ENCODE measurements at places on chromosomes 3 and 15.
A peak's percentile ranks its signal among the peaks of the same experiment; 100 is the strongest.

DNA sequence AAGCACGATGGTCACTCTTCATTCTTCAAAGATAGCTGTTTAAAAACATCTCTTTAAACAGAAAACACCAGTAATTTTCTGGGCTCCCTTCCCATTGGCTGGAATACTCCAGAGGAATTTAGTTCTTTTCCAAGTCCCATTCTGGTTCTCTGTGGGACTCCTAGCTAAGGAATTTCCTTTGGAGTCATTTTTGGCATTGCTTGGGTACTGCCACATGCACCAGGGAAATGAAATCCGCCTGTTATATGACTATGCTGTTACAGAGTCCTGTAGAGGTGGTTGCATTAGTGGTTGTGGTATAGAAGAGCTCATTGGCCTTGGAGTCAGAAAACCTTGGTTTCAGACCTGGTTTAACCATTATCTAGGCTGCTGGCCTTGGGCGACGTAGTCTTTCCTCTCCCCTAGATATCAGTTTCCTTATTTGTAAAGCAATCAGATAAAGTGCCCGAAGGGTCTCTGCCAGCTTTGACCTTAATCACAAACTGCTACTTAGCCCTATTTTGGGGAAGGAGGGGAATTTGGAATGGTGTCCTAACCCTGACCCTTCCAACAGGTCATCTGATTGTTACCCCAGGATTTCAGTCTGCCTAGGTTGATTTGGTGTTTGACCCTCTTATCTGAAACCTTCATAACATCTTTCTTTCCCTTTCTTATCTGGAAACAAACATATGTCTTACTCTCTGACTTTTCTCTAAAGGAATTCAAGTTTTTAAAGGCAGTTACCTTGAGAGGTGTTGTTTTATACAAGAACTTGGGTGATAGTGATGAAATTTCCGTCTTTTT is 13.4 kb downstream of the RTP1 start:
- DNase-seq: no peak

DNA sequence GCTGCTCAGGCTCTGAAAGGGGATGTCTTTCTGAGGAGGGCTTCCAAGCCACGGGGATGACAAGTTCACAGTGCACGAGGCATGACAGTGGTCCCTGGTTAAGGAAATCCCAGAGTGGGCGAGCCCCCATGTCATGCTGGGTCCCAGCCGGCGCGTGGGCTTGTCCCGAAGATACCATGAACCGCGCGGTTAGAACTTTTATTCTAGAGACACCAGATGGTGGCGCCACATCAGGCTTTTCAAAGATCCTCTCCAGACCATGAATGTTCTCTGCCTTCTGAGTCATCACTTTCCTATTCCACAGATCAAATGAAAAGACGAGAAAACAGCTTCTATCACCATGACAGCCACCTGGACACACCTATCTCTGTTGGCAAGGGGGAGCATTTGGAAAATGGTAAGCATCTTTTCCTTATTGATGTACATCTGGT is 227.8 kb upstream of the LYSMD4 start:
- no peak for DNase-seq

- no peak for DNase-seq
These were observed 5.2 kb upstream of the EBLN2 start for GRCh38 chr3:73056014-73056844.

DNA sequence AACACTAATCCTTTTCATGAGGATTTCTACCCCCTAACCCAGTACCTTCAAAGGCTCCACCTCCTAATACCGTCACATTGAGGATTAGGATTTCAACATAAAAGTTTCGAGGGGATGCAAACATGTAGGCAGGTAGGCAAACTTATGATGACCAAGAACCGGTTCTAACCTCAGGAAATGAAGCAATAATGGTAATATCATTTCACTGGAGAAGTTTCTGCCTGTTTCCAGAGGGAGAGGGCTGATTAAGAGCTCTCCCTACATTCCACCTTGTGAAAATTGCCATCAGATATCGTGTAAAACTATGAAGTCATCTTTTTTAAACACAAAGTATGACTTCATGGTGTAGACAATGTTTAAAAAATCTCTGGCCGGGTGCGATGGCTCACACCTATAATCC is 31.6 kb downstream of the NKIRAS1 start:
- DNase-seq: no peak

GRCh38 chr3:88307666-88308065 is 157.9 kb downstream of the C3orf38 start:
- DNase-seq: peak; percentile 57

DNA sequence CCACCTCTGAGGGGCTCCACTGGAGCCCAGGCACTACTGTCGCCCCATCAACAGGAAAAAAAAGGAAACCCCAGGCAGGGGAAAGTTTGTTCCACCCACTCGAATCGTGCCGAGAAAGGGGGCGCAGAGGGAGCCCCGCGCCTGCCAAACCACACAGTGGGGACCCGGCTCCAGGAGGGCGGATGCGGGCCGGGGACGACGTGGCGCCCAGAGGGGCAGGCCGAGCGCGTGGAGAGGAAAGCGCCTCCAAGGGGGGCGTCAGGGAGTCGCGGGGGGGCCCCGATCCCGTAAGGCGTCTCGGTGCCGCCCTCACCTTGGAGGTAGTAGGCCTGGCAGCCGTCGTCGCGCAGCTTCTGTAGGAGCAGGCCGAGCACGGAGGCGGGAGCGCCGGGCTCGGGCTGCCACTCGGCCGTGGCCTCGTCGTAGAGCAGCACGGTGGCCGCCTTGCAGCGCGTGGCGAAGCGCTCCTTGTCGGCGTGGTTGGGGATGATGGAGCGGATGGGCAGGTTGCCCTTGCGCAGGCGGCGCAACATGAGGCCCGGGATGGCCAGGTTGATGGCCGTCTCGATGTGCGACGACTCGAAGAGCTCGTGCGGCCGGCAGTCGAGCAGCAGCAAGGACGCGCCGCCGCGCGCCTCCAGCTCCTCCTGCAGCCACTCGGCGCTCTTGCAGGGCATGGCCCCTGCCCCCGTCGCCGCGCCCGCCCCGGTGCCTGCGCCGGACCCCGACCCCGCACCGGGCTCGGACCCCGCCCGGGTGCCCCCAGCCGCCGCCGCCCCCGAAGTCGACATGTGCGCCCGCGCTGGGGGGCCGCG is 627 bp downstream of the DUSP7 start:
- DNase-seq: no peak

DNA sequence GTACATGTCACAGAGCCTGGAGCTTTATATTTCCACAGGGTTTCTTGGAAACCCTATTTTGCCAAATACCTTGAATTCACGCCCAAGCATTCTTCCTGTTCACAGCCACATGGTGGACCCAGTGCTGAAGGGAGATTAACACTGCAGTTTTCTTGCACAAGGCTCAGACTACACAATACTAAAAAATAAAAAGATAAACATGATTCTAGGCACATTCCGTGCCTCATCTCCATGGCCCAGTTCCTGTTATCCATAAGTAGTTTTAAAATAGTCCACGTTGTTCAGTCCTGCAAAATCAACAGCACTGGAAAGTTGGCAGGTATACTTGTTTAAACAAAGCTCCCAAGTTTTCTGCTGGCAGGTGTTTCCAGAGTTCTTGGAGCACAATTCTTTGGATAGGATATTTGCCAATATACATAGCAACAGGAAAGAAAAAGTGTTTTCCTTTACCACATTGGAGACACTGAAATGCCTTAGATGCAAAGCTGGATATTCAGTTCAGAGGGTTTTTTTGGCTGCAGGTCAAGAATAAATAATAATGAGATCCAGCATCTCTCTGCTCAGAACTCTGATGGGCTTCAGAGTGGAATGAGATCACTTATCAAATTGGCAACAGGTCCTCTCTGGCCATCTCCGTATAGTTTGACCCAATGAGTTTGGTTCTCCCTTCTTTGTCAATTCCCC is 88.1 kb upstream of the TGFBR2 start:
- no peak for DNase-seq

GRCh38 chr3:122217901-122218300 is 34.4 kb downstream of the CASR start:
- DNase-seq: no peak

GRCh38 chr15:101242160-101242998 is 9.5 kb downstream of the CHSY1 start:
- no peak for DNase-seq

GRCh38 chr3:64110071-64110470 is 86.8 kb upstream of the PSMD6 start:
- no peak for DNase-seq

DNA sequence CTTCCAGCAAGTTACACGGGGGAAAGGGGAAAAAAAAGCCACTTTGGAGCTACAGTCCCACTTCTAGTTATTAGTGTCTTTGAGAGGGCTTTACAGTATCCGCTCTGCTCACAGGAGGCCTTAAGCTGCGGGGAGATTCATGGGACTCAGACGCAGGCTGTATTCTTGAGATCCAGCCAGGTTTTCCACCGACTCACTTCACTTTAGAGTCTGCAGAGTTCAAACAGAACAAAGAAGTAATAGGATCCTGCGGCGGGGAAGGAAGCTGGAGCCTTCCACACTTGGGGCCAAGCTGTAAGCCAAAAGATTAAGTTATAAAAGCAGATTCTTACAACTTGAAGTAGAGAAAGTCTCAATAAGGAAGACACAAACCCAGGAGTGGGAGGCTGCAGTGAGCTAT is 60.2 kb upstream of the FAM174B start:
- DNase-seq: no peak

DNA sequence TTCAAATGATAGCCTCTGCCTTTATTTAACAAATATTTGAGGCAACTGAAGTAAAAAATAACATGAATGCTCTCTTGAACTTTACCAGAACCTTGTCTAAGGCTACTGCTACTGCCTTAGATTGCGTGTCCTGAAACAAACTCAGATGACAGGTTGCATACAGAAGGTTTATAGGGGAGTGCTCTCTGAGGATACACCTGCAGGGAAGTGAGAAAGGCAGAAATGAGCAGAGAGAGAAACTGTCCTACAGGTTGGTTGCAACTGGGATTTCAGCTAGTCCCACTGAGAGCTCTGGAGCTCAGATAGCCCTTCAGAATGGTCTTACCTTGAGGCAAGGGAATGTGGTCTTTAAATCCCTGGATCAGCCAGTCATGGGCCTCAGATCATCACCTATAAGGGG is 165.5 kb downstream of the IL5RA start:
- no peak for DNase-seq

- DNase-seq: no peak
These were observed 215.6 kb downstream of the LPP start for GRCh38 chr3:188369526-188369925.

GRCh38 chr15:74505837-74506514 is 35.0 kb upstream of the ARID3B start:
- no peak for DNase-seq

- DNase-seq: peak; percentile 95
These were observed 98.0 kb upstream of the TLE3 start for GRCh38 chr15:70195587-70196305.
